ENCODE measurements at places on chromosomes 6 and 20. TPM values are rescaled to one million over a fixed set of nuclear protein-coding genes. Genes with fewer than 3 reads are reported as not detected.

SEMG1 gene
- total RNA-seq: not detected

LY6G6C gene
- total RNA-seq: not detected

DEFB132 gene
- not detected for total RNA-seq

TRIM10 gene
- not detected for total RNA-seq

SPATS1 gene
- total RNA-seq: not detected

TSPO2 gene
- total RNA-seq: not detected

MATN4 gene
- not detected for total RNA-seq

ARMH2 gene
- total RNA-seq: not detected

SMOC2 gene
- total RNA-seq: not detected
